ENCODE measurements at places on chromosomes 2 and 18. TPM values are rescaled to one million over a fixed set of nuclear protein-coding genes. Genes with fewer than 3 reads are reported as not detected.
A peak's percentile ranks its signal among the peaks of the same experiment; 100 is the strongest.

DES gene
- 199 TPM for polyA plus RNA-seq

GRCh38 chr2:43455731-43456642 is 139.9 kb downstream of the THADA start:
- no peak for DNase-seq

CASP10 gene
- 2.4 TPM for polyA plus RNA-seq

ONECUT2 gene
- 0.69 TPM for polyA plus RNA-seq

DNA sequence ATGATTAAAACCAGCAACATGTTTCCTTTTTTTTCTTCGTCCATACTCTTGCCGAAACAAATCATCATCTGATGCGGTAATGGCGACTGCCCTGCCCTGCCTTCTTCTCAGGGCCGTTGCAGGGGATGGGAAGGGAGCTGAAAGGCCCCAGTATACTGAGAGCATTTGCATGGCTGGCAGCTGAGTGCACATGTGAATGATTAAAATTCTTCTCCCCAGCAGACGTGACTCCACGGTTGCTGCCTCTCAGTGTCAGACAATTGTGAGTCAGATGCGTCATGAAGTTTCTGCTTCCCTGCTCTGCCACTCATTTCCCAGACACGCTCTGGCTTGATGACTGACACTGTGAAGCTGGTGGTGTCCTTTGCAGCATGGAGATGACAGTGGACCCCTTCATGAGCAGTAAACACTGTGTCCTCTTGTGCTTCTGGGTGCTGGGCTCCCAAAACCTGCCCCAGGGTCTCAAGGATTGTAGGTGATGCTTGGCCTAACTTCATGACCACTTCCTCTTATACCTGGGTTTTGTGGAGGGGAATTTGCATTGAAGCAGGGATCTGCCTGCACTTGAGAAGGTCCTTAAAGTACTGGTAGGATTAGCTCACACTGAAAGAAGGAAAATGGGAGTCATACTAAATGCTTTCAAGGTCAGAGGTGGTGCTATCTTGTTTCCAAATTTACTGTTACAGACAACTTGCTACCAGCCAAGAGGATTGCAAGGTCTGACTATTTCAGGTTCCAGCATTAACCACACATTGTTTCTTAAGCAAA is 222.5 kb upstream of the COPS8 start:
- no peak for DNase-seq

- no peak for DNase-seq
These were observed 12.3 kb upstream of the STK17B start for GRCh38 chr2:196183528-196184231.

DNA sequence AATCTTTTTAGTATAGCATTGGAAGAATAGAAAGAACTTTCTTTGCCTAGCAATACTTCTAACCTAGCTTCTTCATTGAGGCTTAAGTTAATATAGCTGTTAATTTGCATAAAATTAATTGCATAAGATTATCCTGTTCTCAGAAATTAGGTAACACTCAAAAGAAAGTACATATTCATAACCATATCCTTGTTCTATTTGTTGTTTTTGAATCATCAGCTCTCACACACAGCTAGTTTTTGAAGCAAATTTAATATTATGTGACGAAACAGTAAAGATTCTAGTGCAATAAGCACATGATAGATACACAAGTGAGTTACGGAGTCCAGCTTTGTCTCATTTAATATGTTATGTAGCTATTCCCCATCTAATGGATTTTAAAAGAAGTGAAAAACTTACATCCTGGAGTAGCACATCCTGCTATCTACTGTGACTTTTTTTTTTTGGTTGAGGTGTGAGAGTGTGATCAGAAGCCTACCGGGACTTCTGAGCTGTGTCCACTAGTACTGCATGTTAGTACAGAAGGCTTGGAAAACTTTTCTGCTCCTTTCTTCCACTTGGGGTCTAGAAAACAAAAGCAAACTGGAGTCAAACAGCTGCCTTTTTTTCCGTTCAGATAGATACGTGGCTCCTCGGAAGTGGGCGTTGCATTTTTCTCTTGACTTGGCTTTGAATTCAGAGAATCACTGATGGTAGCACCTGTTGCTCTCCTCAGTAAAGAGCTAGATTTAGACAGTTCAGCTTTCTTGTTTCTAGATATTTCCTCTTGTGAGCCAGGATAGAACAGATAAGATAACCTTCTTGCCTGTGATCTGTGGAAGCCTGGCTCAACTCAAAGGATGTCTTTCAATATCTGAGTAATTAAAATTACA is 27.2 kb downstream of the KDM3A start:
- DNase-seq = no peak

DNA sequence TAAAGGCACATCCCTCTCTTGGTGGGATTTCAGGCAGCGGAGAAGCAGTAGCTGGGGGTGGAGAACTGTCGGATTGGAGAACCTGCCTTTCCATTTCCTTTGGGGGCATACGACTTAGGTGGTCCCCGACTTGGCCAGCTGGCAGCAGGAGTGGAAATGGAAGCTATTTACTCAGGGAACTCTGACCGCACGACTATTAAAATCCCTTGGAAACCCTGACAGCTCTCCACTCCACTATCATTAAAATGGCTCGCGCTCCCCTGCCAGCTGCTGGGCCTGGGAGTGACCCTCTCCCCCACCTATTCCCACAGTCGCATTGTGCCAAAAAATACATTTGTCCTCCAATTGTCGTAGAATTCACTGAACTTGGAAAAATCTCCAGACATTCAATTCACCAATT is 77.7 kb upstream of the APCDD1 start:
- DNase-seq = peak; percentile 65

DNA sequence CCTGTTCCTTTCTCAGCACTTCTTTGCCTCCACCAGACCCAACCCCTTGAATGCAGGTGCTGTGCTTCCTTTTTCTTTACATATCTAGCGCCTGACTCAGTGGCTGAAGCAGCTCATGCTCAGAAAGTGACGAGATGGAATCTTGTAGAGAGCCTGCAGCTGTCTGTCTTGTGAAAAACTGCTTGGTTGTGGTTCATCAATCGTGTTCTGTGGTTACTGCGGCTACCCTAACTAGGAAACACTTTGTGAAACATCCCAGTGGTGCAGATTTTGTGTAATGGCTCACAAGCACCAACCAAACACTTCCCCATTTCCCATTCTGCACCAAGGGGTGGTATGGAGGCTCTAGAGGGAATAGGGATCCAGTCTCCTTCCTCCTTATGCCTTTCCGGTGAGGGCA is 307.2 kb upstream of the MMADHC start:
- DNase-seq = no peak

GRCh38 chr2:75030218-75031009 is 72.0 kb downstream of the POLE4 start:
- DNase-seq = no peak

GRCh38 chr2:217505303-217505702 is 497.5 kb downstream of the TNS1 start:
- no peak for DNase-seq

DNA sequence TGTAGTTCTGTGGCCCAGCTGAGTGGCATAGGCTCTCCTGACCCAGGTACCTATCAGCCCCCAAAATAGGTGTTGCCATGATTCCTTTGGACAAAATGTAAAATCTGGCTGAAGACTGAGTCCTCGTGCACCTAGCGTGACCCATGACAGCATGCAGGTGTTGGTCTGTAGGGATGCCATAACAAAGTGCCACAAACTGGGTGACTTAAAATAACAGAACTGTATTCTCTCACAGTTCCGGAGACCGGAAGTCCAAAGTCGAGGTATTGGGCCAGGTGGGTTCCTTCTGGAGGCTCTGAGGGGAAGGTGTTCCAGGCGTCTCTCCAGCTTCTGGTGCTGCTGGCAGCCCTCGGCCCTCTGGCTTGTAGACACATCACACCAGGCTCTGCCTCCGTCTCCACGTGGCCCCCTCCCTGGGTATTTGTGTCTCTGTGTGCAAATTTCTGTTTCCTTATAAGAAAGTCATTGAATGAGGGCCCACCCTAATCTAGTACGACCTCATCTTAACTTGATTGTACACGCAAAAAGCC is 34.5 kb downstream of the LRRFIP1 start:
- DNase-seq = no peak

PDE1A gene
- polyA plus RNA-seq = 45.0 TPM

- no peak for DNase-seq
These were observed 15.4 kb downstream of the EVA1A start for GRCh38 chr2:75545387-75545786.

EDAR gene
- polyA plus RNA-seq = 0.30 TPM

CERKL gene
- polyA plus RNA-seq = 0.62 TPM

PRKAG3 gene
- polyA plus RNA-seq = 0.40 TPM

DNA sequence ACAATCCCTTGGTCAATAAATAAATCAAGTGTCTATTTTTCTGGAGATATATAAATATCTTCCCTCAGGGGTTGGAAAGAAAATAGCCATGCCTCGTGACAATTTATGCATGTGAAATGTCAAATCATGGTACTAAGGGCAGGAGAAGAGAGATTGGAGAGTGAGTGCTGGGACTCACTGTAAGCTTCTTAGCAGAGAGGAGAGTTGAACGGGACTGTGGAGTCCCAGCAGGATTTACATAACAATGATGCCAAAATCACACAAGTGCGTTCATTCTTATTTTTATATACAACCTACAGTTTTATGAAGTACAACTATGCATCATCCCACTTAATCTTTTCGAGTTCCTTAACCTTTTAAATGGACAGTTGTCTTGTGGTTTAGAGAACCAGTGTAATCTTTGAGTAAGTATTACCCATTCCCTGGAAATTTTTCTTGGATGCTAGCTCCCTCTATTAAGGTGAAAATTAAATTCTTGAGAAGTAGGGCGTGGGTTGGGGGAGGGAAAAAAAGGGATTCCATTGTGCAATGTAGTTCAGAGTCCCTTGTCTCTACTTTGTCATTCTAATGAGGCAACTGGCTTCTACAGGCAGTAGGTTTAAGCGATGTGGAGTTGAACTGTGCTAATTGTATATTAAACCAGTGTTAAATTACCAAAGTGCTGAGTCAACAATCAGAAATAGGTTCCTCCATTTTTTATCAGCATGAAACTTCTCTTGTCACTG is 143.6 kb upstream of the EPHA4 start:
- no peak for DNase-seq

GRCh38 chr18:39870591-39870990 is 2084.4 kb upstream of the PIK3C3 start:
- no peak for DNase-seq

ANKRD62 gene
- 2.8 TPM for polyA plus RNA-seq

DNA sequence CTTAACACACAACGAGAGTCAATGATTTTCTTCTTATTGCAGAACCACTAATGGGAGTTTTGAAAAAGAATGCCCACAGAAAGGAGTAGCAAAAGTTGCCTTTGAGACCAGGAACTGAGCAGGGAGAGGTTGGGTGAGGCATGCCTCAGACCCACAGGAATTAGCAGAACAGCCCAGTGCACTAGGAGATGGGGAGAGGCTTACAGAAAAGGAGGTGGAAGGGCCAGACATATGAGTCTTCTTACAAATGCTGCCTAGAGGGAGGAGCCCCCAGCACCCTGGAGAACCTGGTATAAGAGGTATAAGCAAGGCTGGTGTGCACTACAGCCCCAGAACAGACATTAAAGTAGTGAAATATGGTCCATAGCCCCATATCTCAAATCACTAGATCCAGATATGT is 162.0 kb downstream of the DTNA start:
- no peak for DNase-seq

GRCh38 chr2:182444806-182445205 is 18.0 kb upstream of the PDE1A start:
- no peak for DNase-seq

DNA sequence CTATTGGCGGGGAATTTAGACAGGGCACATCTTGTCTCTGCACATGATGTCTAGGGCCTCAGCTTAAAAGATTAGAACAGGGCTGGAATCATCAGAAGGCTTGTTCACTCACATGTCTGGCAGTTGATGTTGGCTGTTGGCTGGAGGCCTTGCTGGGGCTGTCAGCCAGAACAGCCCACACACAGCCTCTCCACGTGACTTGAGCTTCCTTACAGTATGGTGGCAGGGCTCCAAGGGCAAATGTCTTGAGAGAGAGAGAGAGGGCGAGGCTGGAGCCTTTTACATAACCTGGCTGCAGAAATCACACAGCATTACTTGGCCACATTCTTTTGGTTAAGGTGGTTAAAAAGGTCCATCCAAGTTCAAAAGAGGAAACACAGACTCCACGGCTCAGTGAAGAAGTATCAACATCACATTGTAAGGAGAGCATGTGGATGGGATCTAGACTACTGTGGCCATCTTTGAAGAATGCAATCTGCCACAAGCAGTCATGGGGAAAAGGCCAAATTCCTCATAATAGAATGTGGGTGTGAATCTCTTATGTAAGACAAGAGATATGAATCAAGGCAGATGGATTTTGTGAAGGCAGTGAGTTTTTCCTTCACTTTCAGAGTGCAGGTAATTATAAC is 30.4 kb downstream of the SRSF7 start:
- DNase-seq = peak; percentile 96

DNA sequence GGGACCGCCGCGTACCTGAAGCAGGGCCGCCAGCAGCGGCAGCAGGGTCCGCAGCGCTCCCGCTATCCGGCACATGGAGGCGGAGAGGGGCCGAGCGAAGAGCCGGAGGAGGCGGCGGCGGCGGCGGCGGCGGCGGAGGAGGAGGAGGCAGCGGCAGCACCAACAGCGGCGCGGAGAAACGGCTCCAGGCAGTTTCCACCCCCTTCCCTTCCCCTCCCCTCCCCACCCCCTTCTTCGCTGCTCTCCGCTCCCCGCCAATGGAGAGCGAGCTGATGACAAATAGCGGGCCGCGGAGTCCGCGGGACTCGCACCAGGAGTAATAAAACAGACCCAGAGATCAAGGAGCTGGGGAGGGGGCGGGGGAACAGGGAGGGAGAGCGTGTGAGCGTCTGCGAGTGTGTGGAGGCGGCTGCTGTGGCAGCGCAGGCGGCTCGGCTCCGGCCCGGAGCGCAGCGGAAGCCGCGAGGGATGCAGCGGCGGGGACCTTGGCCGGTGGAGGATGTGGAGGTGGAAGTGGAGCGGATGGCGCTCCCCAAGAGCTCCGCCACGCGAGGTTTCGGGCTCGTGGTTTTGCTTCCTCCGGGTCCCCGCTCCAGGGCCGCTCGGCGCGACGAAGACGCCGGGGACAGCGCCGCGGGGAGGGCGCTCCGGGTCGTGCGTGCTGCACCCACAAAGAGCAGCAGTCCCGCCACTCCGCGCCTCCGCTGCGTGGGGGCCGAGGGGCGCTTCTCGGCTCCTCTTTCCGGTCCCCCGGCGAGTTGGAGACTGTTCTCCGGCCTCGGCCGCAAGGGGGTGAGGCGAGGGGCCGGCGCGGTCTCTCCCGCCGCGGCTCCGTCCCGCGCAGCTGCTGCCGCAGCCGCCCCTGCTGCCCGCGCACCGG is at the start of gene CDH2:
Gene CDH2, minus strand, starts transcription at position 183 of the 880 bp plus-strand sequence. Its CDS starts 108 bp downstream, at position 75.
- peak; percentile 90 for DNase-seq

GRCh38 chr2:234364661-234365060 is 132.2 kb downstream of the ARL4C start:
- no peak for DNase-seq

GRCh38 chr2:127425540-127426490 is 7.6 kb downstream of the PROC start:
- peak; percentile 4 for DNase-seq

- DNase-seq = peak; percentile 96
These were observed 1.9 kb upstream of the MEIS1 start for GRCh38 chr2:66432801-66433694.

GRCh38 chr2:183049420-183049819 is 11.2 kb upstream of the NCKAP1 start:
- DNase-seq = no peak

TMEM131 gene
- polyA plus RNA-seq = 35.0 TPM

- DNase-seq = no peak
These were observed 228.6 kb upstream of the EPAS1 start for GRCh38 chr2:46068636-46069035.

GRCh38 chr2:218852911-218853667 is 6.5 kb upstream of the WNT6 start:
- peak; percentile 86 for DNase-seq

TXNDC2 gene
- polyA plus RNA-seq = 212 TPM

MYO7B gene
- 4.2 TPM for polyA plus RNA-seq

GRCh38 chr2:212863185-212863588 is 288.2 kb downstream of the IKZF2 start:
- peak; percentile 77 for DNase-seq

GRCh38 chr2:219636144-219636915 is 8.9 kb downstream of the SLC4A3 start:
- DNase-seq = no peak

Data from testis (tissue), 5 donors.